Thymus (tissue), 14 donors: ENCODE measurements at places on chromosomes 13 and 19.

- no peak for DNase-seq
These were observed 354.9 kb downstream of the PCDH9 start for GRCh38 chr13:66875264-66875663.

- DNase-seq = no peak
These were observed 1145.6 kb upstream of the MIR17HG start for GRCh38 chr13:90201676-90202460.

- no peak for DNase-seq
These were observed 342.7 kb upstream of the TMTC4 start for GRCh38 chr13:101017123-101017872.

GRCh38 chr13:91346850-91347201 lies 661 bp upstream of the MIR17HG start:
- peak; percentile 76 for DNase-seq

DNA sequence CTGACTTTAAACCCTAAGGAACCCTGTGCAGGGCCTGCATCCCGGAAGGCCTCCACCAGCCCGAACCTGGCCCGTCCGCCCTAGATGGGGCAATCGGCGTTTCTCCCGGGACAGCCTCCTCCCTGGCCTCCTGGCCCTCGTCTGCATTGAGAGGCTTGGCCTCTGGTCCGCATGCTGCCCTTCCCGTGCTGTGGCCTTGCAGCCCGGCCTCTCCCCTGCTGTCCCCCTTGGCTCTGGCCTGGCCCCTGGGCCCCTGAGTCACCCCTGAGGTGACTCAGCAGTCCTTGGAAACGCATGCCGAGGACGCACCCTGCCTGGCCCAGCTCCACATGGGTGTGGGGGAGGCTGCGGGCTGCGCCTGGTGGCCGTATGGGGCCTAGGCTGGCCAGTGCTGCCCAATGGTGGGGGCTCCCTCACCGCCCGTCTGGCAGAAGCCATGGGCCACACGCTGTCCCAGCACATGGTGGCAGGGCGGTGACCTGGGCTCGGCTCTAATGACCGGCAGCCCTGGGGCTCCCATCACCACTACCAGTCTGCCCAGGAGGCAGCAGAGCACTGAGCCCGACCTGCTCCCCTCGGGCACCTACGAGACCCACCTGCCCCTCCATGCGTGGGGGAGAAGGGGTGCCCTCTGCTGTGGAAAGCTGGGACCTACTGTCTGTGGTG lies 25.7 kb downstream of the SH3GL1 start:
- no peak for DNase-seq

GRCh38 chr19:48719263-48720171 lies at the start of gene MAMSTR:
TSS of gene MAMSTR (minus strand) at chr19:48719725. CDS start at chr19:48719031, 694 bp downstream.
- DNase-seq = no peak

GRCh38 chr19:41445575-41445974 lies 2.6 kb downstream of the ERICH4 start:
- no peak for DNase-seq

- DNase-seq = no peak
These were observed 68.3 kb downstream of the FGF14 start for GRCh38 chr13:102333320-102334198.

DNA sequence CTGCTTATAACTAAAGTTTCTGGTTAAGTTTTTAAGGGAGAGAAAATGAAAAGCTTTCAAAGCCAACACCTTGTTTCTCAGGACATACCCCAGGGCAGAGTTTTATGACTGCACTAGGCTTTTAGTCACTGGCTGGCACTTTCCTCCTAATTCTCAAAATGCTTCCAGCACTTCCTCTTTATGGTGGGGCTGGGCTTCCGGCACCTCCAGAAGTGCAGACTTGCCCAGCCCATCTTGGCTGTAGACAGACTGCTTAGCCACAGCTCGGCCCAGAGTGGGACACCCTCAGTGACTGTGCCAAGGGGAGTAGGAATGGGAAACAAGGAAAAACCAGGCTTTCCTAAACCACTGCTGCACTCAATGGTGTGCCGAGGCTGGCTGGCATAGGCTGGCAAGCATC lies 23.2 kb upstream of the GTF3A start:
- no peak for DNase-seq

DNA sequence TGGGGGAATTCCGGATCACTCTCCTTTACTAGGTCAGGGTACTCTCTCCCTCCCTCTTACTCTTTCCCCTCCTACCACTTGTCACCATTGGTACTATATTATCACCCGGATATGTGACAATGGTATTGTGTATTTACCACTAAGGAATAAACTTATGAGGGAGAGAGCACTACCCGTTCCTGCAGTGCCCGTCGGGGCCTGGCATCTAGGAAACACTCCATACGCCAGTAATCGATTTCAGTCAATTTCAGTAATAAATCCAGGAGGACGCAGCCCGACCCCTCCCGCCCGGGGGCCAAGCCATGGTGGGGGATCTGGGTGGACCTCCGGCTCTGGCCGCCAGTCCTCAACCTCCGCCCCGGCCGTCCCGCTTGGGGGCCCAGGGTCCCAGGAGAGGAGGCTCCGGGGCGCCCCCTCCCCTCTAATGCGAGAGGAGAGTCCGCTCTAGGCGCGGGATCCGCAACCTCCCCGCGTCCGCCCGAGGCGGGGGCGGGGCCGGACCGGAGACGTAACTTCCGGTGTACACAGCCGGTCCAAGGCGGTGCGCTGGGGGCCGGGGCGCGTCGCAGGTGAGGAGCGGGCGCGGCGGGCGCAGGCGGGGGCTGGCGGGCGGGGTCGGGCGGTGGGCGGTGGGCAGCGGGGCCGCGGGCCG lies at the start of gene GARRE1:
Gene GARRE1 (plus strand): TSS at position 509 of the 652 bp plus-strand sequence. CDS start 45,920 bp downstream, outside the sequence.
- peak; percentile 70 for DNase-seq

DNA sequence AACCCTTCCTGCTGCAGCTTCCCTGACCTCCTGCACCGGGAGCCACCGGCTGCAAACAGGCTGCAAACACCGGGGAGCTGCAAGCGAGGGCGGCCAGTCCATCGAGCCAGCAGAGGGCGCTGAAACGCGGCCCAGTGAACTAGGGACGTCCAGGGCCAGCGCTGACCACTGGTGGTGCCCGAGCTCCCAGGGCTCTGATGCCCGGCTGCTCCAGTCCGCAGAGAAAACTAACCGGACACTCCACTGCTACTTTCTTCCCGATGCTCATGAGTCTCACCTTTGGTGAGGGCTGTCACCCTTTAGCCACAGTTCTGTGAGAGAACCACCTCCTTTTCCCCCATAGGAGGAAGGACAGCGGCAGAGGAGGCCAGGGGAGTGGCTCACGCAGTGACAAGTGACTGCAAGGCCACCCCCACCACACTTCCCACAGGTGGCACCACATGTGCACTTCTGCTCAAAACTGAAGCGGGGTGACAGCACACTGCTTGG lies 82.8 kb upstream of the MTIF3 start:
- peak; percentile 13 for DNase-seq

DNA sequence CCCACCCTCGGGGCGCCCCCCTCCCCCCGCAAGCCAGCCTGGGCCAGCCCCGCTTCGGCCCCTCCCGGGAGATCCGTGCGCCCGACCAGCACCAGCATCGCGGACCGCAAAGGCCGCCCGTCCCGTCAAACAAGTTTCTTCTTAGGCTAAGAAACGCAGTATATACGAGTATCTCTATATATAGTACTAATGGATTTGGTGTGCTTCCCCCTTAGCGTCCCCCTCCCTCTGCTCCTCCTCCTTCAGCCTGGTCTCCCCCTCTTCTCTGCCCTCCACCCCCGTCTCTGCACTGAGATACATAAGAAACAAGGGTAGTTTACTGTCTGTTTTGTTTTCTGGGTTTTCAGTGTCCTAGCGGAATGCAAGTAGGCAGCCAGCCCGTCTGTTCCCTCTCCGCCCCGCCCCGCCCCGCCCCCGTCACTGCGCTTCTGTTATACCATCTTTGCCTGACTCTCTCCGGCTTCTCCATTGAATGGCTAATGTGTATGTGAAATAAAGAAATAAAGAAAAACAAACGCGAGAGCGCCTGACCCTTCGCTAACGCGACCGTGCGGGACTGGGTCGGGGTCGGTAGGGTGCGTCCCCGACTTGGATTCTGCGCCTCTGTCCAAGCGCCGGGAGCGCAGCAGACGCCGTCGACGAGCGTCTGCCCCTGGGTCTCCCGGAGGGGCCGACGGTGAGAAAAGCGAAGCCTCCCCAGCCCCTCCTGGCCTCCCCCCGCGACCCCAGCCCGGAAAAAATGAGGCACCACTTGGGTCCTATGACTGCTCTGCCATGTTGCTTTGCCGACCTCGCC lies 4.2 kb downstream of the LYL1 start:
- DNase-seq = no peak

DNA sequence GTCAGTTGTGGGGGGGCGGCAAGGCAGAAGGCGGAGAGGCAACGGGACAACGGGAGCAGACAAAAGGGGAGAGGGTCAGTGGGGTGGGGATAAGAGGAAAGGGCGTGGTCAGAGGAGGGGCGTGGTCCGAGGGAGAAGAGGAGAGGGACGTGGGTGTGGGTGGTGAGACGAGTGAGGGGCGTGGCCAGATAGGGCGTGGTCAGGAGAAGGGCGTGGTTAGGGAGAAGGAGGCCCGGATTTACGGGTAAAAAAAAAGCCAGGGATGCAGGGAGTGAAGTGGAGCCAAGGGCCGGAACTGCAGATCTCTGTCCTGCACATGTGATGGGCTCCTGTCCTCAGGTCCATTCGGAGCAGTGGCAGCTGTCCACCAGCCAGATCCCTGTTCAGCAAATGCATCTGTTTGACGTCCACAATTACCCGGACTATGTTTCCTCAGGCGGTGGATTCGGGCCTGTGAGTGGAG lies 21.5 kb downstream of the CPT1C start:
- DNase-seq = no peak

DNA sequence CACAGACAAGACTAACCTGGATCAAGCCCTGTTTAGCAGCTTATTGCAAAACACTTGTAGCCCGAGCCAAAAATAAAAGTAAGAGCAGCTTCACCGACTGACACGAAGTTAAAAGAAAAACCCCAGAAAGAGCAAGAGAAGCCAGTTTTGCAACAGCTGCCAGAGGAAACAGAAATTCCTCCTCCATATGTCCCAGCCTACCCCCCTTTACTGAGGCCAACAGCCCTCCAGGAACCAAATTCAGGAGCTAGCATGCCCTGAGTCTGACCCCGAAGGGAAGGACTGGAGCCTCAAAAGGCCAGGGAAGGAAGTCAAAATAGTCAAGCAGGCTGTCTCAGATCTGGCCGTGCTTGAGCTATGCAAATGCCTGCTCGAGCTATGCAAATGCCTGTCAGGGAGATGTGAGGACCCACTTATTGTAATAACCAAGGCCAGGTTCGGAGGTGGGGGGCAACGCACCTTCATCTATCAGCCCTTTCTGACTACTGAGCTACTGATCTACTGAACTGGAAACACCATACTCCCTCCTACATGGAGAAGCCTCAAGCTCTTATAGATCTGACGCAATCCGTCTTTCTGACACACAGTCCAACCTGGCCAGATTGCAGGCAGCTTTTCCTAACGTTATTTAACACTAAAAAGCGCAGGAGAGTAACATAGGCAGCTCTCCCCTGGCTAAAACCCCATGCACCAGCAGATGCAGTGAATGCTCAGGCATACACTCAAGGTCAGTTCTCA lies 6.7 kb downstream of the SIGLEC11 start:
- DNase-seq = no peak

- no peak for DNase-seq
These were observed 60.3 kb downstream of the ERCC5 start for GRCh38 chr13:102905905-102906771.

- DNase-seq = no peak
These were observed 33.3 kb upstream of the MUC16 start for GRCh38 chr19:9043524-9043923.
